Naive thymus-derived CD4-positive, alpha-beta T cell (primary cell): ENCODE measurements at places on chromosomes 13 and 19. TPM values are rescaled to one million over a fixed set of nuclear protein-coding genes. Genes with fewer than 3 reads are reported as not detected.

ZNF99 gene
- total RNA-seq: not detected in 2 replicates

IGFL3 gene
- not detected for total RNA-seq

PSG1 gene
- 0.64 TPM for total RNA-seq

R3HDM4 gene
- total RNA-seq: 201 TPM

C19orf85 gene
- total RNA-seq: not detected in 2 replicates

CLEC4G gene
- total RNA-seq: not detected in 2 replicates

DNA sequence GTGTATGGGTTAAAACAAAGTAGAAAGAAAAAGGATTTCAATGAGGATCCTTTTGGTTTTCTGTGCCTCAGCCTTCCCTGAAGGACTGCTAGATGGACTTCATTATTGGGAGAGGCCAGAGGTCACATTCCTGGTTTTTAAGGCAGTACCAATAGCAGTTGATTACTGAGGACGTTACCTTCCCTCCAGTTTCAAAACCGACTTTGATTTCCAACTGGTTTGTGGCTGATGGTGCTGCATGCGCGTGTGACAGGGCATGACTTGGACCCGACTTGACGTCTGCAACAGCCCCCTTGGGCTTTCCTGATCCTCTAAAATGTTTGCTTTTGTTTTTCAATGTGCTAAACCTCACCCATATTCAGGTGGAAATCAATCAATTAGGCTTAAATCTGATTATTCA is 314.3 kb upstream of the ARGLU1 start:
- H3K4me3 ChIP-seq: no peak overlapping the region
- no peaks in the 10 kb centered on the region for H3K27me3 ChIP-seq
- H3K4me1 ChIP-seq: no peaks in the 10 kb centered on the region
- H3K27ac ChIP-seq: no peak overlapping the region
- H3K36me3 ChIP-seq: no peaks in the 10 kb centered on the region

DNA sequence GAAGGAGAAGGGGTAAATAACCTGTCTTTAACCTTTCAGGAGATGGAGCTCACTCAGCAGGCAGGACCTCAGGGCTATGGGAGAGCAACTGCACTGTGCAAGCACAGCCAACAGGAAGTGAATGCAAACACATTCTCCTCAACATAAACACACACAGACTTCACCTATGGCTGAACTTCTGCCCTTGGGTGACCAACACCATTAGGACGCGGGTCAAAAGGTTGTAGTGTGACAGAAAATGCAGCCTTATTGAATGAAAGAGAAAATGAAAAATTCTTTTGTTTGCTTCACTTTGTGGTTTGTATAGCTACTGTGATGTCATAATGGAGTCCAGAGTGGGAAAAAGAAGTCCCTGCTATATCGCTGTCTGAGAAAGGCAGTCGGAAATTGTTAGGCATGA is 323.0 kb downstream of the NDFIP2 start:
- no peak for DNase-seq
- no peaks in the 10 kb centered on the region for H3K36me3 ChIP-seq
- no peaks in the 10 kb centered on the region for H3K27me3 ChIP-seq
- no peak overlapping the region for H3K4me3 ChIP-seq
- no peaks in the 10 kb centered on the region for H3K4me1 ChIP-seq
- no peak overlapping the region for H3K27ac ChIP-seq

DNA sequence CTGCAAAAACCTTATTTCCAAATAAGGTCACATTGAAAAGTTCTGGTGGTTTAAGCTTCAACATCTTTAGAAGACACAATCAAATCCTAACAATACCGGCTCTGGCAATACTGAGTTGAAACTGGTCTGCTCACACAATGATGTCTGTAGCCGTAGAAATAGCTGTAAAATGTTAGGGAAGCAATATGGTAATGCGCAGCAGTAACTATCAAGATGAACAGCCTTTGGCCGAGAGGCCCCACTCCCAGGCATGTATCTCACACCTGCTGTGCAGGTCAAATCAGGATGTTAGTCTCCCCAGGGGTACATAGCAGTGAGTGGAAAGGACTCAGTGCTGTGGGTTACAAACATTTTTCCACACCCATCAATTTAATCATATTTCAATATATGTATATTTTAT is 207.1 kb downstream of the KATNAL1 start:
- H3K36me3 ChIP-seq: no peaks in the 10 kb centered on the region
- no peak overlapping the region for H3K4me3 ChIP-seq
- no peak overlapping the region for H3K27ac ChIP-seq
- DNase-seq: no peak
- no peaks in the 10 kb centered on the region for H3K27me3 ChIP-seq

DNA sequence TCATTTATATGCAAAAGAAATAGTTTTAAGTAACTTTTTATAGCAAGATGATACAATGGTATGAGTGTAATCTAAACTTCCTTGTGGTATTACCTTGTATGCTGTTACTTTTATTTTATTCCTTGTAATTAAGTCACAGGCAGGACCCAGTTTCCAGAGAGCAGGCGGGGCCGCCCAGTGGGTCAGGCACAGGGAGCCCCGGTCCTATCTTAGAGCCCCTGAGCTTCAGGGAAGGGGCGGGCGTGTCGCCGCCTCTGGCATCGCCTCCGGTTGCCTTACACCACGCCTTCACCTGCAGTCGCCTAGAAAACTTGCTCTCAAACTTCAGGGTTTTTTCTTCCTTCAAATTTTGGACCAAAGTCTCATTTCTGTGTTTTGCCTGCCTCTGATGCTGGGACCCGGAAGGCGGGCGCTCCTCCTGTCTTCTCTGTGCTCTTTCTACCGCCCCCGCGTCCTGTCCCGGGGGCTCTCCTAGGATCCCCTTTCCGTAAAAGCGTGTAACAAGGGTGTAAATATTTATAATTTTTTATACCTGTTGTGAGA is 10.2 kb downstream of the PLPPR3 start:
- H3K36me3 ChIP-seq: peaks cover 64% of the 10 kb centered on the region
- H3K4me1 ChIP-seq: no peaks in the 10 kb centered on the region
- H3K27ac ChIP-seq: no peak overlapping the region
- no peak overlapping the region for H3K4me3 ChIP-seq
- no peak for DNase-seq

DNA sequence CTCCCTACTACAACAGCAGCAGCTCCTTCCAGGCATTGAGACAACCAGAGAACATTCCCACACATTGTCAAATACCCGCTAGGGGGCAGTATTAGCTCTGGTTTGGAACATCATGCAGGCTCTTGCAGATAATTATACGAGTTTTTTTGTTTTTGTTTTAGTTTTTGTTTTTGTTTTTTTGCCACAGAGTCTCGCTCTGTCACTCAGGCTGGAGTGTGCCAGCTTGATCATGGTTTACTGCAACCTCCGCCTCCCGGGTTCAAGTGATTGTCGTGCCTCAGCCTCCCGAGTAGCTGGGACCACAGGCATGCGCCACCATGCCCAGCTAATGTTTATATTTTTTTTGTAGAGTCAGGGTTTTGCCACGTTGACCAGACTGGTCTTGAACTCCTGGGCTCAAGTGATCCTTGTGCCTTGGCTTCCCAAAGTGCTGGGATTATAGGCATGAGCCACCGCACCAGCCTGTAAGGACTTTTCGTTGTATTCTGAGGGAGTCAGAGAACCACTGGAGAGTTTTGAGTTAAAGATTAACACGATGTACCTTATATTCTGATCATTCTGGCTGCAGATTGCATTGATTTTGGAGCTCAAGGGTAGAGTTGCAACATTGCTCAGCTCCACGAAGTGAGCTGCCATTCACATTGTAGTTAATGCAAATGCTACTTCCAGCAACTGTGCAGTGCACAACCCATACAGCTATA is 41.7 kb upstream of the CEACAM20 start:
- H3K36me3 ChIP-seq: no peaks in the 10 kb centered on the region
- no peak overlapping the region for H3K4me3 ChIP-seq
- no peaks in the 10 kb centered on the region for H3K4me1 ChIP-seq
- H3K27ac ChIP-seq: no peak overlapping the region
- DNase-seq: peak; percentile 52

- H3K27me3 ChIP-seq: no peaks in the 10 kb centered on the region
- no peak for DNase-seq
- H3K36me3 ChIP-seq: no peaks in the 10 kb centered on the region
- H3K4me3 ChIP-seq: no peak overlapping the region
- H3K27ac ChIP-seq: no peak overlapping the region
- no peaks in the 10 kb centered on the region for H3K4me1 ChIP-seq
Observed at GRCh38 chr19:33947265-33947964, 150.7 kb downstream of the KCTD15 start.

DNA sequence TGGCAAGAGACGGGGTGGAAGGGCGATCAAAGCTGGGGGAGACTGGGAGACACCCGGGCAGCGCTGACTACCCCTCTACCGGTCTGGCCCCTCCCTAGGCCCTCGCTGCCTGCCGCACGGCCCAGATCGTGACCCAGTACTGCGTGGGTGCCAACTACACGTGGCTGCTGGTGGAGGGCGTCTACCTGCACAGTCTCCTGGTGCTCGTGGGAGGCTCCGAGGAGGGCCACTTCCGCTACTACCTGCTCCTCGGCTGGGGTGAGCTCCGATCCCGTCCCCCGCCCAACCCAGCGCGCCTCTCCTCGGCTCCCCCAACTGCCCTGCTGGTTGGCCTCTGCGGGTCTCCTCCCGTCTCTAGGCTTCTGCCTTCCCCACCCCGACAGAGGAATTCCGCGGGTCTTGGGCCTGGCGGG is 8.8 kb downstream of the GIPR start:
- H3K36me3 ChIP-seq: no peaks in the 10 kb centered on the region
- peak; percentile 68 for DNase-seq
- peak overlapping the region; percentile 58 for H3K27ac ChIP-seq
- peak overlapping the region; percentile 64 for H3K4me3 ChIP-seq
- peaks cover 13% of the 10 kb centered on the region for H3K4me1 ChIP-seq

- no peak overlapping the region for H3K27ac ChIP-seq
- H3K4me1 ChIP-seq: peaks cover 12% of the 10 kb centered on the region
- no peaks in the 10 kb centered on the region for H3K27me3 ChIP-seq
- no peak for DNase-seq
Observed at GRCh38 chr13:98978280-98978679, 416 bp upstream of the DOCK9 start.

GRCh38 chr13:35567406-35567980 is 91.0 kb upstream of the MAB21L1 start:
- H3K4me1 ChIP-seq: no peaks in the 10 kb centered on the region
- H3K36me3 ChIP-seq: no peaks in the 10 kb centered on the region
- no peaks in the 10 kb centered on the region for H3K27me3 ChIP-seq
- H3K27ac ChIP-seq: no peak overlapping the region

- no peak overlapping the region for H3K27ac ChIP-seq
- H3K27me3 ChIP-seq: no peaks in the 10 kb centered on the region
- no peaks in the 10 kb centered on the region for H3K4me1 ChIP-seq
- DNase-seq: no peak
- H3K36me3 ChIP-seq: no peaks in the 10 kb centered on the region
- no peak overlapping the region for H3K4me3 ChIP-seq
Observed at GRCh38 chr13:36163809-36164308, 32.7 kb upstream of the DCLK1 start.

DNA sequence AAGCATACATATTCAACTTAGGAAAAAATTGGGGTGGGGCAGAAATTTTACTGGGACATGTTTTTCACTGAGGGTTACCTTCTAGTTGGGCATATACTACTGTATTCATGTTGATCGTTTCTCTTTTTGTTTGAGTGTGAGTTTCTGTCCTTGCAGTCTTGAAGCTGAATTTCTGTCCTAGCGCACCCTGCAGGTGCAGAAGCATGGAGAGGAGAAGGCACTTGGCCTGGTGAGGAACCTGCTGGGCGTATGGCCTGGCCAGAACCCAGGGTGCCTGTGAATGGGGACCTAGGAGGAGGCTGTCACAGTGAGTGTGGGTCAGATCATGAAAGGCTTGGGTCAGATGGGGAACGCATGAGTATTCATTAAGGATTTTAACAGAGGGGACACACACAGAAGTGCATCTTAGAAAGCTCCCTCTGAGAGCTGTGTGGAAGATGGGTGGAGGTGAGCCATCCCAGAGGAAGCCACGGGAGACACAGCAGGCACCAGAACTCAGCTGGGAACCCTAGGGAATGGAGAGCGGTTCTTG is 36.8 kb downstream of the SERP2 start:
- H3K36me3 ChIP-seq: no peaks in the 10 kb centered on the region
- no peaks in the 10 kb centered on the region for H3K27me3 ChIP-seq

DNA sequence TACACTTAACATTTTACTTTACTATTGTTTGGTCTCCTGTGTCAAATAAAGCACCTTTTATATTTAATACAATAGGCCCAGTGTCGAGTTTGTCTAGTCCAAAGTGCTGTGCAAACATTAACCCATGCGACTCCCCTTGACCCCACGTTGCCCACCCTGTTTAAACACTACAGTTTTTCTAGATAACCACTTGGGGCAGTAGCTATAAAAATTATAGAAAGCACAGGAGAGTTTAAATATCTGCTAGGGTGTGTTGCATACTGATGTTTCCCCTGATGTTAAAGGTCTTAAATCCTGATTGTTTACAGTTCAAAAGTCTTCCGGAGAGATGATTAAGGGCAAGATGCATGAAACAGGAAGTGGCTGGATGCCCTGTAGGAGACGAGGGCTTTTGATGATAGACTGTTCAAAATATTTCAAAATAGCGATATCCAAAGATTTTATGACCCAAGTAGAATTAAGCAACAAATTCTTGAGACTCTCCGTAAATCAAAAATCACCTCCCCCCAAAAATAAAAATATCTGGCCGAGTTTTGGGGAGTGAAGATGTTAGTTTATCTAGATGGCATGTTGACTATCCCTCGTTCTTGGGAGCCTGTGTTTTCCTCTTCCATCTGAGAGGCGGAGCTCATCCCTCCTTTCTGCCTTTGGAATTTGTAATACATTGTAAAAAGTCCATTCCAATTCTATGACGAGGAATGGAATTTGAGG is 167.1 kb downstream of the FGF9 start:
- H3K4me1 ChIP-seq: no peaks in the 10 kb centered on the region
- H3K27ac ChIP-seq: no peak overlapping the region
- DNase-seq: no peak
- H3K4me3 ChIP-seq: no peak overlapping the region

- H3K4me1 ChIP-seq: no peaks in the 10 kb centered on the region
- H3K27me3 ChIP-seq: no peaks in the 10 kb centered on the region
- H3K36me3 ChIP-seq: no peaks in the 10 kb centered on the region
- DNase-seq: no peak
- no peak overlapping the region for H3K4me3 ChIP-seq
Observed at GRCh38 chr13:109976206-109976997, 190.0 kb upstream of the IRS2 start.

- H3K4me1 ChIP-seq: no peaks in the 10 kb centered on the region
- H3K36me3 ChIP-seq: no peaks in the 10 kb centered on the region
- H3K27me3 ChIP-seq: no peaks in the 10 kb centered on the region
- H3K4me3 ChIP-seq: no peak overlapping the region
Observed at GRCh38 chr13:66076417-66076816, 1153.7 kb downstream of the PCDH9 start.

GRCh38 chr13:113633485-113633873 is 24.5 kb downstream of the ATP4B start:
- H3K4me3 ChIP-seq: no peak overlapping the region
- no peaks in the 10 kb centered on the region for H3K27me3 ChIP-seq
- no peaks in the 10 kb centered on the region for H3K36me3 ChIP-seq
- peaks cover 27% of the 10 kb centered on the region for H3K4me1 ChIP-seq
